ENCODE measurements at places on chromosomes 5 and 9.

GRCh38 chr5:93150311-93151012 is 430.6 kb downstream of the NR2F1-AS1 start:
- DNase-seq: no peak

- DNase-seq: no peak
Observed at GRCh38 chr9:82421498-82421897, 432.9 kb downstream of the SPATA31D1 start.

- no peak for DNase-seq
Observed at GRCh38 chr5:82494942-82495341, 216.8 kb upstream of the RPS23 start.

GRCh38 chr9:134734270-134734669 is 92.7 kb downstream of the COL5A1 start:
- DNase-seq: peak; percentile 52

DNA sequence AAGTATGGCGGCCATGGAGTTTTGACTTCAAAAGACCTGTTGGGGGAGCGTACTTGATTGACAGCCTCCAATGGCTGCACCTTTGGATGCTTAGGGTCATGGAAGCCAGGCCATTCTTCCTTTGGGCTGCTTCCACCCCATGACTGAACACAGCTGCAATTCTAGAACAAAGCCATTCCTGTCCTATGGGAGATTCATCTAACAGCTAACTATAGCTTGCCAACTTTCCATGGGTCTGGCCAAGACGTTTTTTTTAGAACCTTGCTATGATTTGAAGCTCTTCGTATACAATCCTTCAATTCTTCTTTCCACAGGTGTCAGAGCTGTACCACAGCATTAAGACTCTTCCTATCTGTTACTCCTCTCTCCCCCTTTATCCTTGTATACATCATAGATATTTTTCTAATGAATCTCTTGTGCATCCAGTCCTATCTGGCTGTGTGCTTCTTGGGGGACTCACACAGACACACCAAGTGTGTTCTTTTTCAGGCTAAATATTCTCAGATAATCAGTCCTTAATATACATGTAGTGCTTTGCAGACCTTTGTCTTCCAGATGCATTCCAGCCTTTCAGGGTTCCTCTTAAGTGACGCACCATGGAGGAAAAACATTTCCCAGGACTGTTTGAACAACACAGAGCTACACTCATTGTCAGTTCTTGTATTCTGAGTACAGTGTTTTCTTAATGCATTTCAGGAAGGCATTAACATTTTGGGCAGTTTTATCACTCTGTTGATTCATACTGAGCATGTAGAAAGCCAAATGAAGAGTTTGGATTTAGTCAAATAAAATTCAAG is 198.9 kb downstream of the TAF11L14 start:
- no peak for DNase-seq

GRCh38 chr9:25415718-25416117 is 262.5 kb downstream of the TUSC1 start:
- DNase-seq: peak; percentile 10

DNA sequence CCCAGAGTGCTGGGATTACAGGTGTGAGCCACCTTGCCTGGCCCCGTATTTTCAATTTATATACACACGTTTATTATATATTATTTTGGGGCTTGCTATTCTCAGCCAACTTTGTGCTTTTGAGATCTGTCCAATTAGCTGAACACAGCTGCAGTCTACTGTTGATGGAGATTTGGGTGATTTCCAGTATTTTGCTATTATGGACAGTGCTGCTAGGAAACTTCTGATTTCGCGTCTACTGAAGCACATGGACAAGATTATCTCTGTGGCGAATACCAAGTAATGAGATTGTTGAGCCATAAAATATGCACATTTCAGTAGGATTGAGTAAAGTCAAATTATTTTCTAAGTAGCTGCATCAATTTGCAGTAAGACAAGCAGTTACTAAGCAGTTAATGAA is 1731.2 kb upstream of the CDH6 start:
- DNase-seq: no peak

GRCh38 chr5:82597437-82597836 is 319.3 kb upstream of the RPS23 start:
- DNase-seq: no peak

- DNase-seq: no peak
Observed at GRCh38 chr9:14391620-14392019, 77.7 kb upstream of the NFIB start.
